Ovary (tissue), 10 donors: ENCODE measurements at places on chromosomes 1 and 21.

- no peak for DNase-seq
These were observed 24.5 kb upstream of the MEF2D start for GRCh38 chr1:156525071-156525501.

- no peak for DNase-seq
These were observed 235.9 kb downstream of the FAM72C start for GRCh38 chr1:143735764-143736461.

- DNase-seq = no peak
These were observed 3.4 kb downstream of the MRPL20 start for GRCh38 chr1:1403653-1404052.

- no peak for DNase-seq
These were observed 13.1 kb upstream of the UBR4 start for GRCh38 chr1:19222979-19223824.

DNA sequence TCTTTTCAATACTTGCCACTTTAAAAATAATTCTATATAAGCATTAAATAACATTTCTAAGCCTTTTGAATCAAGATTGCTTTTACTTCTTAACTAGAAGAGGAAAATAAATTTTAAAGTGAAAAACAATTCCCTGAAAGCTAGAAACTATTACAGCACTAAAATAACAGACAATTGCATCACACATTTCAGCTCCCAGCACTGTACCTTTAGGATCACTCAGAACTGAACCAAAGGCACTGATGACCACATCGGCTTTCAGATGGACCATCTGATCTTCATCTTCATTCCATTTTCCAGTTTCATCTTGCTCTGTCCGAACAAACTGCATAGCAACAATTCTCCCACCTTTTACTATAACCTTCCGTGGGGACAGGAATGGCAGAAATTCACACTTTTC lies 347.3 kb downstream of the DPYD start:
- DNase-seq = no peak

- no peak for DNase-seq
These were observed 45.4 kb upstream of the ATP1B1 start for GRCh38 chr1:169060919-169061639.

- DNase-seq = no peak
These were observed 2.5 kb downstream of the S1PR1 start for GRCh38 chr1:101239095-101240040.

DNA sequence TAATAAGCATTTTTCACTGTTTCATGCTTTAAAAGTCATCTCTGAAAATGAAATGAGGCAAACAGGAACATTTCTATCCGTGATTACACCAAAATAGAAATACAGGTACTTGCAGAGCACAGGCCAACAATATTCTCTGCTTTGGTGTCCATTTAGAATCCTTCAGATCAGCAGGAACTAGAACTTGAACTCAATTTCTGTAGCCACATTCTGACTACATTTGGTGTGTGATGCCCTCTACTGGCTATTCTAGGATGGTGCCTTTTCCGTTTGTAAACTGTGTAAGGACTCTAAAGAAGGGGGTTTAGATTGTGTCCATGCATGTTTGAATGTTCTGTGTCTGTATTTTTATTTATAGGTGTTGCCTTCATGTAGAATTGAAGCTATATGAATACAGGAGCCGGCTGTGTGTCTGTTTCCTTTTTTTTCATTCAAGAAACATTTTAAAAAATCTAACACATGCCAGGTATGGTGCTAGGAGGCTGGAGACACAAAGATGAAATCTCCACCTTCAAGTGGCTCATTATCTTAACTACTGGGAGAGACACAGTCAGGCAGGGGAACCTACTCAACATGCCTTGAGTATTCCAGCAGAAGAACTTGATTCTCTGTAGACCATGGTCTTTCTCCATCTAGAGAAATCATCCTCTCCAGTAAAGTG lies 7.6 kb upstream of the ZNF326 start:
- no peak for DNase-seq

- no peak for DNase-seq
These were observed 24.2 kb downstream of the NCF2 start for GRCh38 chr1:183566026-183566425.

GRCh38 chr1:177948336-177948972 lies 21.4 kb downstream of the SEC16B start:
- peak; percentile 49 for DNase-seq

- no peak for DNase-seq
These were observed 26.6 kb downstream of the POFUT2 start for GRCh38 chr21:45261093-45261492.

DNA sequence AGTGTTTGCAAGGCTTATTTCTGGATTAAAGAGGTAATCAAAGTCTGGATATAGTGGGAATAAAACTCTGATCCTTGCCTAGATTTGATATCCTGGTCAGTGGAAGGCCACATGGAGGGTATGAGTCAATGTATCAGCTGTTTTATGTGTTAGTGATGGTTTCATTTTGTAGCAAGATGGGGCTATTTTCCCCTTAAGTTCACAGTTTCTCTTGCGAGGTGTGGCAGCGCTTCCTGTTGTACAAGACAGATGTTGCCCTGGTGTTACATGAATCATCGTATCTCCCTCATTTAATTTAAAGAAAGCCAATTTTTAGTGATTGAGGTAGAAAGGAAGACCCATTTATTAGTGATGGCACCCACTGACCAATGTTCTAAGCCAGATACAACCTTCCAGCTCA lies 220.2 kb downstream of the DUSP10 start:
- no peak for DNase-seq

- DNase-seq = no peak
These were observed 45.5 kb downstream of the VWA5B1 start for GRCh38 chr1:20336105-20336605.

DNA sequence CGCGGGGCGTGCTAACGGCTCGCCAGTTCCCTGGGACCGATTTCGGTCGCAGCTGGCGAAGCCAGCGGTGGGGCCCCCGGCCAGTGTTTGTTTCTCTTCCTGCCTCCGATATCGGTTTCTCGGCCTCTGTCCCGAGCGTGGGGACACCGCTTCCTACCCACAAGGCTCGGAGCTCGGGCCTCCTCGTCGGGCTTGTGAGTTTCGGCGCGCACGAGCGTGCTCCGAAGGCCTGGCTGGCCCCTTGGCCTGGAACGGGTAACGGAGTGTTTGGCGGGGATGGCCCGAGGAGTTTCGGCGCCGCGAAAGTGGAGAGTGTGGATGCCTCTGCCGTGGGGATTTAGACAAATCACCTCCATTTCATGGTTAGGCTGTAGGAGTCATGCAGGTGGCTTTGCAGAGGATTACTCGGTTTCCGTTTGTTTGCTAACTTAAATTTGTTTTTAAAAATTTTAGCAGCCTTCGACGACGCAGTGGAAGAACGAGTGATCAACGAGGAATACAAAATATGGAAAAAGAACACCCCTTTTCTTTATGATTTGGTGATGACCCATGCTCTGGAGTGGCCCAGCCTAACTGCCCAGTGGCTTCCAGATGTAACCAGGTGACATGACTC lies 559 bp downstream of the RBBP4 start:
- DNase-seq = no peak

DNA sequence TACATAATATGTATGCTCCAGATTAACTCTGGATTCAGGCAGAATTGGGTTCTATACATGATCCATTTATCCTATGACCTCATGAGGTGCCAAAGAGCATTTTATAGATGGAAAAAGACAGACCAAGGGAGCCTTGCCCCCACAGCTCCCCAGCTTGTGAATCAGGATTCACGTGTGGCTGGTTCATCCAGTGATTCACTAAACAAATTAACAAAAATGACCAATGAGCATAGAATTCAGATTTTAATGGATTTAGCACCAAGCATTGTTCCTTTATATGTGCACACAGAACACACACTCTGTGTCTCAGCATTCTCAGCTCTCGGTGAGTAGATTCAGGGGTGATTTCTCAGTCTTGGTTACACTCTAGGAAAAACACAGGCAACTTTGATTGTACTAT lies 51.7 kb upstream of the BARHL2 start:
- DNase-seq = no peak

DNA sequence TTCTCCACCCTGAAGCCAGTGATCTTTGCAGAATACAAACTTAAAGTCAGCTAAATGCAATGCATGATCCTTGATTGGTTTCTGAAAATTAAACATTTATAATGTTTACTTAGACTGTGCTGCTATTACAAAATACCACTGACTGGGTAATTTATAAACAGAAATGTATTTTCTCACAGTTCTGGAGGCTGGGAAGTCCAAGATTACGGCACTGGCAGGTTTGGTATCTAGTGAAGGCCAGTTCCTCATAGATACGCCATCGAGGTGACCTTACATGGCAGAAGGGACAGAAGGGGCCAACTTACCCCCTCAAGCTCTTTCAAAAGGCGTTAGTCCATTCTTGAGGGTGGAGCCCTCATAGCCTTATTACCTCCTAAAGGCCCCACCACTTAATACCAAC lies 2.8 kb upstream of the BOLA1 start:
- no peak for DNase-seq

DNA sequence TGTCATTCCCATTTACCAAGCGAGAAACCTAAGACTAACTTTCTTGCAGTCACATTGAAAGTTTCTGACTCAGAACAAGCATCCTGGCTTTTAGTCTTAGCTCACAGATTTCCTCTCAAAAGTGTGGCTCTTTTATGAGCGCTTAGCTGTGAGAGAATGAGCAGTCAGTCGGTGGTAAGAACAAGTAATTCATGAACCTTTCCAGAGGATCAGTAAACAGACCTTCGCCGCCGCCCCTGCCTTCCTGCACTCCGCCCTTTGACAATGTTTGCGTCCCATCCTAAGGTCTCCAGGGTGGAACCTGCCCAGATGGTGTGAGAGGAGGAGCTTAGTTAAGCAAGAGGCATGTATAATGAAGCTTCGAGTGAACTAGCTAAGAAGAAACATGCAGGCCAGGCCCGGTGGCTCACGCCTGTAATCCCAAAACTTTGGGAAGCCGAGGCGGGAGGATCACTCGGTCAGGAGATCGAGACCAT lies 142.4 kb downstream of the GLUL start:
- DNase-seq = no peak

GRCh38 chr1:6358144-6358624 lies 35.4 kb downstream of the ACOT7 start:
- DNase-seq = no peak

DNA sequence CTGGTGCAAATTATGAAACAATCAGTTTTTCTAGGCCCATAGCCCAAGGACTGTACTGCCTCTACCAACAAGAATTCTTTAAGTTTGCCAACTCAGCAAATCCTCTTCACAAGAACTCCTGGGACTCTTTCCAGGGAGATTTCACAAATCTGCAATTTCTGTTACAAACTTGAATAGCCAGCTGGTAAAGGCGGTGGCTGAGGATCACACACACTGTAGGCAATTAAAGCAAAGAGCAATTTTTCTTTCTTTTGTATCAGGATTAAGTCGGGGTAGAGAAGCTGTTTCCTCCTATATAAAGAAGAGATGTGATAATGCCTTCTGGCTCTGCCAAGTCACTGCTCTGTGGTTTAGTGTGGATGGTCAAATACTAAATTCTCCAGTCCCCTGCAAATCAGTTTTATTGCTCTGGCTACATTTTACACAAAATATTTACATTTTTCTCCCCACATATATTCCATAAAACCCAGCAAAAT lies 1.7 kb downstream of the ALDH9A1 start:
- no peak for DNase-seq

GRCh38 chr1:10717296-10718082 lies 79.0 kb downstream of the CASZ1 start:
- DNase-seq = no peak
